Posterior vena cava (tissue), 2 donors: ENCODE measurements at places on chromosomes 7 and 10. TPM values are rescaled to one million over a fixed set of nuclear protein-coding genes. Genes with fewer than 3 reads are reported as not detected.

TAS2R60 gene
- 0.42 TPM for total RNA-seq

DNA sequence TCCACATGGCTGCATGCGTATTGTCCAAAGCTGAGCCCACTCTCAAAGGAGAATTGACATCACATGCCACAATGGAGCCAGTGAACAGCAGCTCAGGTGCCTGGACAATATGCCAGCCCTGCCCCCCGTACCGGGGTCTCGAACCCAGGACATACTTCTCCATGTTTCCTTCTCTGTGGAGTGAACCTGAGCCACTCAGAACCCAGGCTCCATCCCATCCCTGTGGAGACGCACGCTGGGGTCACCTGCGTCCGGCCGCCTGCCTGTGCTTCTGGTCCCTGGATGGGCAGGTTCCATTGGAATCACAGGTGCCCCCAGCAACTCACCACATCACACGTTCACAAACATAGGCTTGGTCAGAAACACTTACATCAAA lies 229.8 kb downstream of the DNAJB6 start:
- DNase-seq, result peak; percentile 46

HOXA10 gene
- 8.9 TPM for total RNA-seq

DNA sequence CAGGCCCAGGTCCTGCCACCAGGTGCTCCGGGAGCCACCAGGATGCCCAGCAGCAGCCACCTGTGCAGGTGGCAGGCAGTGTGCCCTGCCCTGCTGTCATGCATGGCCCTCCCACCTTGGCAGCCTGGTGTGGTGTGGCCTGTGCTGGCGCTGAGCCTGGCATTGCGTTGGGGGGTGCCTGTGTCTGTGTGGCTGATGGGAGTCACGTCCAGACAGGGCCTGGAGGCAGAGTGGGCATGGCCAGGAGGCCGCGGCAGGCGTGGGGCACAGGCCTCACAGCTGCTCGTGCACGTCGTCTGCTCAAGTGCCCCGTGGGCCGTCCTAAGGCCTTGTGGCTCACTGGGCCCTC lies 8.7 kb downstream of the TTYH3 start:
- peak; percentile 80 for DNase-seq

VWA2 gene
- not detected for total RNA-seq

GRCh38 chr7:117689406-117689805 lies 183.8 kb downstream of the CTTNBP2 start:
- no peak for DNase-seq

DUSP5 gene
- total RNA-seq, result 23.2 TPM

DNA sequence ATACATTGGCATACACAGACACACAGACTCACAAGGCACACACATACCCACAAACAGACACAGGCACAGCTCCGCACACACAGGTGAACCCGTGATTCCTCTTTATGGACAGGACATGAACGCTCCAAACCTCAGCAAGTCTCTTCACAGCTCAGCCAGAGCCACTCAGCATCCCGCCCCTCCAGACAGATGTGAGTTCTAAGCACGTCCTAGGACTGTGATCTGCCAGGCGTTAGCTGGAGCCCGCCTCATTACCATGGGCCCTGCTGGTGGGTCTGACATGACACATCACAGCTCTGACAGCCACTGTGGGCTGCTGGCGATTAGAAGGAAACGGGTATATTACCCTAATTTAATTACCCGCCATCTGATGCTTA lies 176.7 kb upstream of the PPP2R2D start:
- peak; percentile 59 for DNase-seq
